Right ventricle myocardium superior (tissue), 1 donor: ENCODE measurements at places on chromosomes 4 and X. TPM values are rescaled to one million over a fixed set of nuclear protein-coding genes. Genes with fewer than 3 reads are reported as not detected.

- no peak for DNase-seq
These were observed 1.6 kb downstream of the CXCL1 start for GRCh38 chr4:73870768-73871167.

DNA sequence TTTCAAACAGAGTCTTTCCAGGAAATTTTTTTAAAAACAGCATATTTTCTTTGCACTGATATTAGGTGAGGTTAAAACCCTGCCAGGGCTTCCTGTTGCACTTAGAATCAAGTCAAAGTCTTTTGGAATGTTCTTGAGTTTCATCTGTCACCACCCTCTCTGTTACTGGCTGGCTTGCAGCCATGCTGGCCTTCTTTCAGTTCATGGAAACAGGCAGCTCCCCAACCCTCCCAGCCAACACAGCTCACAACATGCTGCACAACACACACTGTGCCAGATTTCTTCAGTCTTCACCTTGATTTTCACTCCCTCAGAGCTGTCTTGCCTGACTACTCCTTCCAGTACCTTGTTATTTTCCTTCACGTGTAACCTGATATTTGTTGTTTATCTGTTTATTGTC, 129.5 kb downstream of the KCNIP4 start:
- peak; percentile 39 for DNase-seq

DNA sequence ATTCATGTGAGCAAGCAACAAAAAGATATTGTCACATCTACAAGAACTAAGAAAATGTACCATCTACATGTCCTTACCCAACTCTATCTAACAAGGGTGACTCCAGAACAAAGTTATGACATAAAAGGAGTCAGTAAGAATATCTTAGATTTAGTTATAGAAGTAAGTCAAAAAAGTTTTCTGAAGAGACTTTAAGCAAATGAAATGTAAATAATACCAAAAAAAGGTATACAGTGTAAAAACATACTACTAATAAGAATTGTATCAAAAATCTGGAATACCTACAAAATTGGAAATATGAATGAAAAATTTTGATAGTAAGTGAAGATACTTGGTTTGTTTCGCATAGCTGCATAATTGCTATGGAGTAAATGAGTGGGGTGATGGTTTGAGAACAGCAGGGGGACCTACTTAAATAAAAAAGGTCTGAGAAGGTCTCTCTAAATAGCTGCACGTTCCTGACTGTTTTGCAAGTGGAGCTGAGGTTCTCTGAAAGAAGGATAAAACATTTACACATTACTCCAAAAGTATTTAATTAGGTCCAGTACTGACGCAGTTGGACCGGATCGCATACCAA, 51.0 kb upstream of the ENPP6 start:
- no peak for DNase-seq

GRCh38 chr4:74244049-74244448, 64.2 kb upstream of the EPGN start:
- no peak for DNase-seq

DNA sequence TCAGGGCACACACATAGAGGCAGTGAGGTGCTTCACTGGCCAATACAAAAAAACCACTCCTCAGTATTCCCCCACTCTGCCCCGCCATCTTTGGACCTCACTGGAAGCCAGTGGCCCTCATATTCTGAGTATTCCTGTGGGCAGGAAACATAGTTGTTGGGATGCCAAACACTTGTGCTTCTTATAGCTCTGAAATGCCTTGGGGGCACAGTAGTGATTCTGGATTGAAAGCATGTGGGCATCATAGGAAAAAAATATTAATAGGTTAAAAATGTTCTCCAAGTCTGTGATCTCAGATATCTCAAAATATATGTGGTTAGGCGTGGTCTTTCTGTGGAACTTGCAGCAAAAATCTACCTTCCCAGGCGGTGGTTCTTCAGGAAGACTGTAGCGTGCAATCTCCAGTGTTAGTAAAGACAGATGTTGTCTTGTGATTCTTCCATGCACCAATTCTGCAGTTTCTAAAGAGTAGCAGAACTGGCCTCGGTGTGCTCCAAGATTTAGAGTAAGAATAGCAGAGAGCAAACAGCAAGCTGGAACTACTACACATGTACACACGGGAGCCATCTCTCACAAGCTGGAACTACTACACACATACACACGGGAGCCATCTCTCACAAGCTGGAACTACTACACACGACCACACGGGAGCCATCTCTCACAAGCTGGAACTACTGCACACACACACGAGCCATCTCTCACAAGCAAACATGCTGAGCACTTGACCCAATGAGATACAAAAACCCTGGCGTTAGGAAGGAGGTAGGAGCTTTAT, 8.0 kb upstream of the TENM3 start:
- DNase-seq: no peak

Gene GAGE1
- not detected for total RNA-seq

- DNase-seq: no peak
These were observed 29.7 kb downstream of the BCOR start for GRCh38 chrX:40068048-40068447.

Gene SMR3B
- total RNA-seq: not detected

Gene FRAS1
- 2.5 TPM for total RNA-seq

- no peak for DNase-seq
These were observed 349.4 kb downstream of the FAT4 start for GRCh38 chr4:125663896-125664767.

DNA sequence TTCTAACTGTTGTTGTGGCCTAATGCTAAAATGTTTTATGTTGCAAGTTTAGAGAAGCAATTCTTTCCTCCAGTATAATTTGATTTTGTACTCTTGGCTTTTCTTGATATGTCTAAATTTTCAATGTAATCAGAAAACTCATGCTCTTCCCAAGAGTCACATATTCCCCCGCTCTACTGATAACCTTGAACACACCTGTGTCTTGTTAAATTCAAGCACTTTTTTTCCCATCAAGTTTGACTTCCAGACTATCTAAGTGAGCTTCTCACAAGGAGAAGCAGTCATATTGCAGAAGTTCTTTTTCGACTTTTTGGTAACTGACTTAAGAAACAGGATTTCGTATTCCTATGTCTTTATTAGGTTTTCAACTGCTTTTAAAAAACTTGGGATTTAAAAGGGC, 7.4 kb upstream of the ADH4 start:
- no peak for DNase-seq

Gene DMRTC1B
- not detected for total RNA-seq

Gene KLHL13
- total RNA-seq: 5.7 TPM

DNA sequence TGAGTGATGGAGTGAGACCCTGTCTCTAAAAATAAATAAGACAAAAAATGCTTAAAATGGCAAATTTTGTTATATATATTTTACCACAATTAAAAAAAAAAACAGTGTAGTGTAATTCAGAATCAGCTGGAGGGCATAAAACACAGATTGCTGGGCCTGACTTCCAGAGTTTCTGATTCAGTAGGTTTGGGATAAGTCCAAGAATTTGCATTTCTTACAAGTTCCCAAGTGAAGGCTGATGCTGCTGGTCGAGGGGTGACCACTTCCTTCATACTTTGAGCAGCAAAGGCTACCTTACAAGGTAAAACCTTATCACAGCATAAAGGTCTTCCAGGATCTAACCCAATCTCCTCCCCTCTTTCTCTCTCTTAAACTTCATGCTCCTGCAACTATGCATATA, 40.7 kb downstream of the KLHL8 start:
- DNase-seq: no peak

- DNase-seq: no peak
These were observed 39.0 kb downstream of the TBC1D19 start for GRCh38 chr4:26622913-26623312.

DNA sequence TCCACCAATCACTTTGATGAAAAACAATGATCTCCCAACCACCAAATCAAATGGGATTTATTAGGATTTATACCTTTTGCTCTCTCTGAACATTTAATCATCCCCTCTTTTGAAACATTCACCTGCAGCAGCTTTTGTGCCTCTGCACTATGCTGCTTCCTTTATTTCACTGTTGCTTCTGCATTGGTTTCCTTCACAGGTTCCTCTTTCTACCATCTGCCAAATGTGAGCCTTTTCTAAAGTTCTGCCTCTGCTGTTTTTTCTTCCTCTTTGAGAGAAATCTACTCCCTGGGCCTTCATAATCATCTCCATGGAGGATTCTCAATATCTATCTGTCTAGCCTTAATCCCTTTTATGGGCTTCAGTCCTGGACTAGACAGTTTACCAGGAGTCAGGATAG, 24.7 kb downstream of the CUL4B start:
- no peak for DNase-seq

Gene TCEAL1
- total RNA-seq: 19.2 TPM

Gene HTN3
- not detected for total RNA-seq

GRCh38 chr4:121760205-121760604, 4.8 kb downstream of the SMIM43 start:
- DNase-seq: no peak

GRCh38 chr4:186307916-186308315, 41.9 kb downstream of the F11 start:
- no peak for DNase-seq

- peak; percentile 55 for DNase-seq
These were observed 273.1 kb downstream of the DCTD start for GRCh38 chr4:182643801-182644682.

DNA sequence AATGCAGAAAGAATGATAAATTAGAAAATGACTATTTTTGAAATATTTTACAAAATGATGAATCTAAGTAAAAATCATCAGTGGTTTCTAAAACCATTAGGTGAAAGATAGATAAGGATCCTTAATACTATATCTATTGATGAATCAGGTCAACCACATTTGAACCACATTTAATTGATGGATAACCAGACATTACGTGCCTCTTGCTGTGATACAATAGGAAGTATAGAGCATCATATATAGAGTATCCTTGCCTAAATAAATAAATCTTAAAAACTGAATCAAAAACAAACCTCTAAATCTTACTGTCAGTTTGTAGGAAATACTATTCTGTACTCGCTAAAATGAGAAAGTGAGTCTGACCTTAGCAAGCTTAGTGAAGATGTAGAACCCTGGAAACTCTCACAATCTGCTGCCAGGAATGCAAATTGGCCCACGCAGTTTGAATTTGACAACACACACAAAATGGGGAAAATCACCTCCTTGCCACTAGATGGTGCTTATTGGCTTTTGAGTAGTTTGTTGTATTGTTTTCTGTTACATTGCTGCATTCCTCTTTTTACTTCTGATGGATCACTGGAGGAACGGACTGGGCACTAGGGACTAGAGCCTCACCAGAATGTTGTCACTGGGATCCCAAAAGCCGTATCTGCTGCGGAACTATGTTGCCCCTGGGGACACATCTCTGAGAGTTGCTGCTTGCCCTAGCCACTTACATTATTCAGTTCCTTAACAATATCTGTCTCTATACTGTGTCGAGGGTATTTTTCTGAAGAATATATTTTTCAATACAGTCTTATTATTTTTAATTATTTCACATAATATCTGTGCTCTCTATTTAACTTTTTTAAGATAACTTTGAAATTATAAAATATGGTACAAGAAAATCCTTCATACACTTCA, 25.4 kb upstream of the SLAIN2 start:
- no peak for DNase-seq

- no peak for DNase-seq
These were observed 430.1 kb downstream of the ANKRD50 start for GRCh38 chr4:124282301-124282898.

GRCh38 chr4:111802191-111802590, 343.1 kb upstream of the FAM241A start:
- no peak for DNase-seq

GRCh38 chr4:12050357-12050756, 621.7 kb upstream of the HS3ST1 start:
- DNase-seq: no peak

GRCh38 chrX:7828594-7828993, 14.4 kb upstream of the VCX start:
- DNase-seq: no peak

Gene SPIN2A
- 0.46 TPM for total RNA-seq

DNA sequence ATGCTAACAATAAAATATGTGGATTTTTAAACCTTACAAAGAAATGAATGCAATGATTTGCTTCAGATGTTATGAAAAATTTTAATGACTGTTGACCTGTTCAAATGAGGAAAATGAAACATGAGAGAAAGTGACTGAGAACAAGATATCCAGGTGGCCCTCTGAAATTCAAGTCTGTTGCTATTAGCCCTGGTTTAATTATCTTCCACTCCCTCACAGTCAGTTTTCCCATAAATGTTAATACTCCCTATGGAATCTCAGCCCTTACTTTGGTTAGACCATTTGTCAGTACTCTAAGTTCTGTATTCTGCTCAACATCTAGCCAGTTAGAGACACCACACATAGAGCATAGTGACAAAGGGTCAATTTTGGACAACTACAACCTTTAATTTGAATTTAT, 327.8 kb downstream of the PDGFC start:
- DNase-seq: no peak

Gene FHIP1A
- total RNA-seq: 16.8 TPM

Gene FAM47E
- total RNA-seq: 2.0 TPM

- DNase-seq: no peak
These were observed 12.6 kb downstream of the BCOR start for GRCh38 chrX:40085102-40085551.

- no peak for DNase-seq
These were observed 77.0 kb downstream of the COQ2 start for GRCh38 chr4:83207497-83208101.

GRCh38 chr4:105440890-105441289, 33.0 kb downstream of the PPA2 start:
- no peak for DNase-seq

GRCh38 chr4:35975617-35976355, 268.5 kb downstream of the ARAP2 start:
- no peak for DNase-seq

DNA sequence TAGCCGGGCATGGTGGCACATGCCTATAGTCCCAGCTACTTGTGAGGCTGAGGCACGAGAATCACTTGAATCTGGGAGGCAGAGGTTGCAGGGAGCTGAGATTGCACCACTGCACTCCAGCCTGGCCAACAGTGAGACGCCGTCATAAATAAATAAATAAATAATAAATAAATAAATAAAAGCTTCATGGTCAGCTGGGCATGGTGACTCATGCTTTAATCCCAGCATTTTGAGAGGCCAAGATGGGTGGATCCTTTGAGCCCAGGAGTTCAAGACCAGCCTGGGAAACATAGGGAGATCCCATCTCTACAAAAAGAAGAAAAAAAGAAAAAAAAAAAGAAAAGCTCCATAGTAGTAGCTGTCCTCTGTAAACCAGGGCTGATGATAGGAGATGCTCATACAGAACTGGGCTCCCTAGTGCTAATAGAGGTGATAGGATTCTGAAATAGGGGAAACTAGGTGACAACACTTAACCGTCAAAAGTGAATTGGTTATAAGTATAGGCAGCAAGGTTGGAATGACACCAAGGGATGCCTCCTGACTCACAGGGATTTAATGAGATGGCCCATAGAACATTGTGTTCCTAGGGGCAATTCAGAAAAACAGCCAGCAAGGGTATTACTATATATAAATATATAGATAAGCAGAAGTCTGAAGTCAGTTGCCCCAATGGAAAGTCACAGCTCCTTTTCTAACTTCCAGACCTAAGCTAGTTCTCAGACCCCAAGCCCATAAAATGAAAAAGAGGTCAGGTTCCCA, 41.8 kb upstream of the ARHGEF6 start:
- DNase-seq: no peak

- no peak for DNase-seq
These were observed 18.9 kb upstream of the GPR101 start for GRCh38 chrX:137052643-137053235.
